Stimulated activated CD8-positive, alpha-beta memory T cell treated with anti-CD3 and anti-CD28 coated beads, Interleukin-2, amount 100 ng/mL, for 1 hour (primary cell): ENCODE measurements at places on chromosomes 1 and 21.

GRCh38 chr1:44801491-44802305, 1.5 kb downstream of the PLK3 start:
- no peak for DNase-seq

DNA sequence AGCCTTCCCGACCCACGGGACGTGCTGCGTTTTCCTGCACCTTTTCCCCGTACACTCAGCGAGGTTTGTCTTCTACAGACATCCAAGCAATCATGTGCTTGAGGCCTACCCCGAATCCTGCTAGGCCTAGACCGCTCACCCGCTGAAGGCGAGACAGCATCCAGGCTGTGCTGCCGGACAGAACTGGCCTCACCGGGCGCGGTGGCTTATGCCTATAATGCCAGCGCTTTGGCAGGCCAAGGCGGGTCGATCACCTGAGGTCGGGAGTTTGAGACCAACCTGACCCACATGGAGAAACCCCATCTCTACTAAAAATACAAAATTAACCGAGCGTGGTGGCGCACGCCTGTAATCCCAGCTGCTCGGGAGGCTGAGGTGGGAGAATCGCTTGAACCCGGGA, 54.1 kb downstream of the ECE1 start:
- DNase-seq: no peak

- no peak for DNase-seq
These were observed 68.7 kb upstream of the CNTN2 start for GRCh38 chr1:204974327-204974726.

- no peak for DNase-seq
These were observed 128.2 kb downstream of the DMRTB1 start for GRCh38 chr1:53587252-53587988.

DNA sequence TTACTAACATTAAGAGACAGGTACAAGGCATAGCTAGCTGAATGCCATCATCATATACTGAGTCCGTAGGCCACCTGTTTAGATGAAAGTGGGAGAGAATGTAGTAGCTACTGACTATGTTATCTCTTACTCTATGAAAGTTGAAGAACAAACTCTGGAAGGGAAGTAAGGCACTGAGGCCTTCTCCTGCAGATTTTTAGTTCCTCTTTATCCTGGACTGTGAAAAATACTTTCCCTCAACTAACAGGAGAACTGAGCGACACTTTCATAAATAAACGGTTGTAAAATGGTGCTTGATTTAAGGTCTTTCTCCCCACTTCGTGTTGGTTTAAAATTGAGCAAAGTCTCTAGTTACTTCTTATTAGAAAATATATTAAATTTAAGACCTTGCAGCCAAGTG, 101.9 kb downstream of the FNBP1L start:
- no peak for DNase-seq

DNA sequence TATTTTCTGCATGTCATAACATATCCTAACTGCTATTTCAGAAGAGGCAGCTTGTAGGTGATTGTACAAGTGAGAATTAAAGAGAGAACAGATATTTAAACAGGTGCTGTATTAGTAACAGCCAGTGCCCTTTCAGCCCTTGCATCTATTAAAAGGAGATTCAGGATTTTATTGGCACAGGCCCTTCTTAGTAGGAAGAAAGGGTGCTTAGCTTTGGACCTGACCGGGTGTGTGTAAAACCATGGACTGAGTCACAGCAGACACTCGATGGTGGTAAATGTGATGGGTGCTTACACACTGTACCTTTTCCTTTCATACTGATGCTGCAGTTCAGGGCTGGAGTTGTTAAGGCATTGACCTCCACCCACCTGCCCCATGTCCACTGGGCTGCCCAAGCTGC, 12.7 kb upstream of the CD101 start:
- DNase-seq: no peak

GRCh38 chr1:168090395-168090794, 46.3 kb downstream of the GPR161 start:
- DNase-seq: no peak

DNA sequence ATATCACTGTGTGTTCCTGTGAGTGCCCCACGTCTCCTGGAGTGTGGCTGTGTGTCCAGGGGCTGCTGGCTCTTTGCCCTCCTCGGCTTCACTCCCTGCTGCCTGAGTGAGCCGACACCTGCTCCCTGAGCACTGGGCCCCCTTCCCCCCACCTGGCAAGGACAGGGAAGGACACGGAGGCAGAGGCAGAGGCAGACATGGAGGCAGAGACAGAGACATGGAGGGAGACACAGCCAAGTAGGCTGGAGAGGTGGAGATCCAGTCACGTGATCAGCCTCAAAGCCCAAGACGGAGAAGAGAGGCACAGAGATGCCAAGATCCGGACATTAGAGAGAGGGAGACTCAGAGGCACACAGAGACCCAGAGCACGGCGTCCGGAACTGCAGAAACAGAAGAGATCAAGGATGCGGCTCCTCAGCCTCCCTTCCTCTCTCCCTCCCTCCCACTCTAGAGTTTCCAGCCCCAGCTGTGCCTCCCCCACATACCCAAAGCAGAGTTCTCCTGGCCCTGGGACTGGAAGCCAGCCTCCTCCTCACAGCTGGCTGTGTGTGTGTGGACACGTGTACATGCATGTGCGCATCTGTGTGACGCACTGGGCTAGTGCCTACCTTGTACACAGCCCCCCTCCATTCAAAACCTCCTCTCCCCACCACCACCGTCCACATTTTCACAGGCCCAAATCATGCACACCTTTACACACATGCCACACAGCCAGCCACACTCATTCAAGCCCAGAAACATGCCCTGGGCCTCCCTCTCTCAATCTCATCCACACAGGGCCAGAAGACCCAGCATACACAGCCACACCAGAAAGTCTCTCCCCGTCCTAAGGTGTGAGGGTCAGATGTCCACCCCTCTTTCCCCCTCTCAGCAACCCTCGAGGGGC, 39.1 kb upstream of the WASF2 start:
- no peak for DNase-seq

- DNase-seq: no peak
These were observed 25.8 kb upstream of the PIGC start for GRCh38 chr1:172469717-172470116.

- DNase-seq: no peak
These were observed 61.2 kb downstream of the MPZL1 start for GRCh38 chr1:167782946-167783345.

- no peak for DNase-seq
These were observed 49.7 kb downstream of the S100B start for GRCh38 chr21:46555225-46555617.

- no peak for DNase-seq
These were observed 82.3 kb downstream of the PCBP3 start for GRCh38 chr21:45725844-45726200.

DNA sequence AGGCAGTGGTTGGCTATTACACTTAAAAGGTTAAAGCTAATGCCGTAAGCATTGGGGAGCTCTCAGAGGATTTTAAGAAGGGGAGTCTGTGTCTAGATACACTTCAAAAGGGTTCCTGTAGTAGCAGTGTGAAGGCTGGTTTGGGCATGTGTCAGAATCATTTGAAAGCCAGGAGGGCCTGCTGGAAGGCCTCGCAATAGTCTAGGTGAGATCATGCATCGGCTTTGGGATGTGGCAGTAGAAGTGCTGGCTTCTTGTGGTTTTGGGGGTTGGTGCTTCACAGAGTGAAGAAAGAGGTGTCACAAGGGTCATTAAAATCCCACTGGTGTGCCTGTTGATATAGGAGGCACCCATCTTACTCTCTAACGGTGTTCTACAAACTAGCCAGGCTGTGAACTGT, 85.7 kb downstream of the ST6GALNAC3 start:
- DNase-seq: no peak

- peak; percentile 42 for DNase-seq
These were observed 5.7 kb downstream of the TPM3 start for GRCh38 chr1:154186177-154186576.

DNA sequence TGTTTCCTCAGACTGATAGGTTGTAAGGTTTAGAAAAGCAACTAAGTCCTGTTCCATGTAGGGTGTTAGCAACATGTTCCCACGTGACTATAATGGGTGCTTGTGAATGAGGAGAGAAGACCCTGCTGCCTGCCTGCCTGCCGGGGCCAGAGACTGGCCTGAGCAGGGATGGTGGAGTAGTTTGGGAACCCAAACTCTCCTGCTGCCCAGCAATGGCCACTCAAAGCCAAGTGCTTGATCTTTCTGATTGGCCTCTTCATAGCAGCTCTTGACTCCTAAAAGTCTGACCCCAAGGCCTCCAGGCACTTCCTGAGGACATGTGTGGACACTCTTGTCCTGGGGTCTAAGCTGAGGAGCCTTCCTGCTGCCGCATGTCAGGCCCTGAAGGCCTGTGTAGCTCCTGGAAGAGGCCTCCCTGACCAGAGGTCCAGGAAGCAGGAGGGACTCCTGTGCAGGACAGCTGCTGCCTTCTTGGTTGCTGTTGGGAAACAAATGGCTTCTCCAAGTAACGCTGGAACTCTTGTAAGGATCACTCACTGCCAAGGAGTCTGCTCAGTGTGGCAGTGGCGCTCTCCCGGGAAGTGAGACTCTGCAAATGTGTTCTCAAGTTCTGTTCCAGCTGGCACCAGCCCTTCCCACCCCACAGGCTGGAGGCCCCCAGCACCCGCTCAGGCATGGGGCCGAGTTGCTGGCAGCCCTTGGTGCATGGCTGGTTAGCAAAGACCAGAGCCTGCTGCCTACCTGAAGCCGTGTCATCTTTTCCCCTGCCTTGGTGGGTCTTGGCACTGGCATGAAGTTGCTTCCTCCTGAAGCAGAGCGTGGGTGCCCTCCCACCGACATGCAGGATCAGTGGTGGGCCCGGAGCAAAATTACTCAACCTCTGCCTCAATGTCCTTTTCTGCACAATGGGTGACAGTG, 35.5 kb downstream of the MAN1C1 start:
- DNase-seq: no peak

DNA sequence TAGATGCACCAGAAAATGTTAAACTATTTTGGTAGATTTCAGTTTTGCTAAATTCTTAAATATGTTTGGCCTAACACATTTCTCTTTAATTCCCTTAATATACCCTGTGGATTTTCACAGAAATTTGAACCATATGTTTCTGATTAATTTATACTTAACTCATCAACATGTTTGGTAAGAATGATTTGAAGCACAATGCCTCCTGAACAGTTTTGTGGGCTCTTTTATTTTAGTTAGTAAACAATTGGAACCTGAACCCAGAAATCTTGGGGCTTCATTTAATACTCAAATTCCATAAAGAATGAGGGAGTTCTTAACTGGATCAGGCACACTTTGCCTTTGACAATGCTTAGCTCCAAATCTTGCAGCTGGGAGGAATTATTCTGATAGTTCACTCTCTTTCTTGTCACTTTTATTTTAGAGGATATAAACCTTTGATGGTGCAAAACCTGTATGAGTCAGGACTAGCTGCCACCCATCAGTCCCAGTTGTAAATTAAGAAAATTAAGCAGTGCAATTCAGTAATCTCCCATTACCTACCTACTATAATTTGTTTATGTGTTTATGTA, 24.6 kb upstream of the LYPLAL1 start:
- no peak for DNase-seq

- DNase-seq: no peak
These were observed 90.7 kb upstream of the GFI1 start for GRCh38 chr1:92577261-92577895.

GRCh38 chr1:2019172-2019543, at the start of gene GABRD:
TSS of gene GABRD (plus strand) at chr1:2019345. CDS start at chr1:2019424, 79 bp downstream.
- DNase-seq: no peak

GRCh38 chr1:78143152-78143551, 97.4 kb downstream of the GIPC2 start:
- DNase-seq: no peak

DNA sequence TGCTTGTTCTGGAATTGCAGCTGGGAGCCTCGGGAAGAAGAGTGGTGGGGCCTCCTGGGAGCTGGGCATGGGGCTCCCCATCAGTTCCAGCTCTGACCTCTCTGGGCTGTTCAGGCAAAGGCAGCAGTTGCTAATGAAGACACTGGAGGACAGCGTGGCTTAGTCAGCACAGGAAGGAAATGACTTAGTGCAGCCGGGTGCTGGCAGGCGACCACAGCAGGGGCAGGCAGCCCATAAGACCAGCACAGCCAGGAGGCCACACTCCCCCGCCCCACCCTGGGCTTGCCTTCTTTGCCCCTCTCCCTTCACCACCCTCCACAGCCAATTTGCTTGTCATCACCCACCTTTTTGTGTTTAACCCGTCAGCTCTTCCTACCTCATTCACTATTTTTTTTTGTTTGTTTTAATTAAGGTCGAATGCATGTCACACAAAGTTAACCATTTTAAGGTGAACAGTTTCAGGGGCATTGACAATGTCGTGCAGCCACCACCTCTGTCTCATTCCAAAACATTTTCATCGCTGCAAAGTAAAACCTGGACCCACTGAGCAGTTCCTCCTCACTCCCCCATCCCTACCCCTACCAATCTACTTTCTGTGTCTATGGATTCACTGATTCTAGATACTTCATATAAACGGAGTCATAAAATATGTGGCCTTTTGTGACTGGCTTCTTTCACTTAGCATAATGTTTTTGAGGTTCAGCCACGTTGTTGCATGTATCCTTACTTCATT, 10.9 kb downstream of the OLIG2 start:
- DNase-seq: peak; percentile 8

- no peak for DNase-seq
These were observed 267.2 kb upstream of the VAMP3 start for GRCh38 chr1:7503691-7504437.

DNA sequence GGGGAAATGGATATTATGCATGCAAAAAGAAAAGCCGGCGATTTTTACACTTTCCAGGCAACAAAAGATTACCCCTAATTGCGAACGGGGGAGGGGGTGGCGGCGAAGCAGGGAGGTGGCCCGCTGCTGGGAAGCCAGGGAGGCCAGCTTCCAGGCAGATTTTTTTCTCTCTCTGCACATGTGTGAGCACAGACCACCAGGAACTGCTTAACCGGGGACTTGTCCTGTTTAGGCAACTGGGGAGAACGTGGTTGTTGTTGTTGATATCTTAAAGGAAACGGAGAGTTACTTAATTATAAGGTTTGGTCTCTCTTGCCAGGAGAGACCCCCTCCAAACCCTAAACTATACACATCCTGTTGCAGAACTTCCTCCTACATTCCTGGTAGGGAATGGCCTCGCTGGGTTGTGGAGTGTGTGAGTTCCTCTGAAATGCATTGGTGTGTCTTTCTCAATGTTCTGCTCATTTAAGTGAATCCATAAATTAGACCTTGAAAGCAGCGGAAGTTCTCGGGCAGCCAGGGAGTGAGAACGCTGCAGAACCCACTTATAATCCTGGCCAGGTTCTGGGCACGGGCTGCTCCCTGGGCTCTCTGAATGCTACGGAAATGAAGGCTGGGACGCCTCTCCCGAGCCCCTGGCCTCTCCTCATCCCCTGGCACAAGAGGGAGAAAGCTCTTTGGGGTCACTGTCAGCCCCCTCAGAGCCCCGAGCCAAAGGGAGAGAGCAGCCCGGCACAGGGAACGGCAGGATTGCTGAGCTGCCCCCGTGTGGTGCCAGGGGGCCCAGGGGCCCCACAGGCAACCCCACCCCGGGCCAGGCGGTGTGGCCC, 250.0 kb downstream of the FOXD2 start:
- no peak for DNase-seq
